ENCODE measurements at places on chromosomes 5 and 9.

DNA sequence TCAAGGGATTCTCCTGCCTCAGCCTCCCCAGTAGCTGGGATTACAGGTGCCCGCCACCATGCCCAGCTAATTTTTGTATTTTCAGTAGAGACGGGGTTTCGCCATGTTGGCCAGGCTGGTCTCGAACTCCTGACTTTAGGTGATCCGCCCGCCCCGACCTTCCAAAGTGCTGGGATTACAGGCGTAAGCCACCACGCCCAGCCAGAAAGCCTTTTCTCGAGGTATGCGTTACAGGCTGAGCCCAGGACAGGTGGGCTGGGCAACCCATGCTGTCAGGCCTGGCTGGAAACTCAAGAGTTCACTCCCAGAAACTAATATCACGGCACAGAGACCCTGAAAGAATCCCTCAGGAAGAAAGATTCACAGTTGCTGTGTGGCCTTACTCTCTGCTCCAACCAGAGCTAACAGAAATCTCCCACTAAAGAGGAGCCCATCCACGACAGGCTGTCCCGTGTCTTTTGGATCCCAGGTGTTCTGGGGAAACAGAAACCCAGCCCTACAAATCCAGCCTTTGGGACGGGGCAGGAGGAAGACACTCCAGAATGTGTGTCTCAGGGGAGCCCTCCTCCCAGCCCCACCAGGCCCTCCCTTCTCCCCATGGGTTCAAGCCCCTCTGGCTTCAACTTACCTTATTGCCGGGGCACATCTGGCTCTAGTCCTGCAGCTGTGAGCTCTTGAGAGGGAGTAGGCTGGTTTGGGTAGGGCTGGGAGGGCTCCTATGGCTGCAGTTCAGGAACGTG is 400 bp downstream of the TIFAB start:
- DNase-seq: no peak

DNA sequence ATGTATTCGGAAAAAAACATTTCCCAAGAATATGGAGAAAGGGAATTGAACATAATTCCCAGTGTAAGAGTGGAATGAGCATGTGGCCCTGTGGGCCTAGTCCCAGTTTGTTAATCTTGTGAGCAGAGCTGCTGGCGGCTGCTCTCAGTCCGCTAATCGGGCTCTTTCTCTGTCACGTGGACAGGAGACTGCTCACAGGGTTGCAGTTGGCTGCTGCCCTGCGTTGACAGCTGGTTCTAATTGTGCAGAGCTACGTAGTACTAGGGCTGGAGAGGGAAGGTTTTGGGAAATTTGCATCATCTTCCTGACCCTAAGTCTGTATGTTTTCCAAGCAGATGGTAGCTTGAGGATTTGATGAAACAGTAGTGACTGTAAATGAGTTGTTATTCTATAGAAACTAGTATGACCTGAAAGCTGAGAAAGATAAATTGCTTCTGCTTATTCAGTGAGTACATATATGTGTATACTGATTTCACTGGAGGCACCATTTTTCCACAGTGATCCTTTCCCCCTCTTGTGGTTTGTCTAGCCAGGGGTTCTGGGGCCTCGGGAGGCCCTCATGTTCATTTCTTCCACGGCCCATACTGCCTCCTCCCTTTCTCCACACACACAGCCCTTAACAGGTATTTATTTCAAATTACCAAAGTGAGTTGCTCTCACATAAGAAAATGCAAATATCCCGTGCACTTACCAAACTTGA is 100.6 kb downstream of the ANGPTL2 start:
- DNase-seq: peak; percentile 87

DNA sequence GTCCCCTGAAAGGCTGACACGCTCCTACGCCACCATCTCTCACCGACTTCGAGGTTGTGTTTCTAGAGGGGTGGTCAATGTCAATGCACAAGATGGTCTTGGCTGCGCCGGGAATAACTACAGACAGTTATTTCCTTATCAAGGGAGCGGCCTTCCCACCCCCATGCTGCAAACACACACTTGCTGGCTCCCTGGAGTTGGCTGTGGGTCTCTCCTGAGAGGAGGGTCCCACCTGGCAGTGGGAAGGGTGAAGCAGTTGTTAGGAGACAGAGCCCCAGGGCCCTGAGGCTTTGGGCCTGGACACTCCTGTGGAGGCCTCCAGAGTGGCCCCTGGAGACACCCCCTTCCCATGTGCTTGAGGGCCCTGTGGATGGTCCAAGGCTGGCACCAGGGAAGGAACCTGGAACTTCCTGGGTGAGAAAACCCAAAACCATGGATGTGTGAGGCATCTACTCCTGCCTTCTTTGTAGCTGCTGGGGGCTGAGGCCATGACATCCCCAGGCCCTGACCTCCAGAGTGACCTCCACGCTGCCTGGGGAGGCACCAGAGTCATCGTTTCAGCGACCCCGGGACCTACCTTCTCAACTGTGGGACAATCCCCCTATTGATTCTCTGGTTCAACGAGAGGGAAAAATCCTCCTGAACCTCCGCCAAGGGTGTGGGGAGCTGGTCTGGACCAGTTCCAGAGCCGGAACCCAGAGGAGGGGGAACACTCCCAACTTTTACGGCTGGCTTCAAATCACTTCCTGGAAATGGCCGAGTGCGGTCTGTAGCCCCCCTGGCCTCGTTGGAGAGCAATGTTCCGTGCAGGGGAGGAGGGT is 101.1 kb upstream of the COL5A1 start:
- DNase-seq: no peak

- no peak for DNase-seq
Observed at GRCh38 chr9:96482476-96482875, 32.5 kb downstream of the HABP4 start.

GRCh38 chr5:2562036-2562435 is 189.4 kb downstream of the IRX2 start:
- DNase-seq: no peak

DNA sequence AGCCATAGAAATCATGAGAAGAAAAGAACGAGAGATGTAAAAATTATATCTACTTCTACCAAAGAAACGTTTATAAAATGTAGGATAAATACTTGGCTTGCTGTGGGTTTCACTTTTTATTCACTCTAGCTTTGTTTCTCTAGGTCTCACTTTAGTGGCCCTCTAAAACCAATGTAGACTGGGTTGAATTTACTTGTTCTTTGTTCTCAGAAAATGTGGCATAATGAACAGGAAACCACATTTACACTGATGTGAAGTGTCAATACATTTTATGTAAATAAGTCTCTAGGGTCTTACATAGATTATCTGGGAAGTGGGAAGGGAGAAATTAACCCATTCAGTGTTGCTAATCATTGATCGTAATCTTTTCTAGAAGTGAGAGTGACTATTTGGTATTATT is 58.9 kb downstream of the PLPPR1 start:
- DNase-seq: no peak

GRCh38 chr5:43268188-43268820 is 44.9 kb downstream of the HMGCS1 start:
- no peak for DNase-seq

GRCh38 chr9:114282926-114283325 is 40.0 kb upstream of the ORM1 start:
- no peak for DNase-seq

GRCh38 chr9:112443200-112443599 is 43.4 kb upstream of the KIAA1958 start:
- DNase-seq: peak; percentile 5

DNA sequence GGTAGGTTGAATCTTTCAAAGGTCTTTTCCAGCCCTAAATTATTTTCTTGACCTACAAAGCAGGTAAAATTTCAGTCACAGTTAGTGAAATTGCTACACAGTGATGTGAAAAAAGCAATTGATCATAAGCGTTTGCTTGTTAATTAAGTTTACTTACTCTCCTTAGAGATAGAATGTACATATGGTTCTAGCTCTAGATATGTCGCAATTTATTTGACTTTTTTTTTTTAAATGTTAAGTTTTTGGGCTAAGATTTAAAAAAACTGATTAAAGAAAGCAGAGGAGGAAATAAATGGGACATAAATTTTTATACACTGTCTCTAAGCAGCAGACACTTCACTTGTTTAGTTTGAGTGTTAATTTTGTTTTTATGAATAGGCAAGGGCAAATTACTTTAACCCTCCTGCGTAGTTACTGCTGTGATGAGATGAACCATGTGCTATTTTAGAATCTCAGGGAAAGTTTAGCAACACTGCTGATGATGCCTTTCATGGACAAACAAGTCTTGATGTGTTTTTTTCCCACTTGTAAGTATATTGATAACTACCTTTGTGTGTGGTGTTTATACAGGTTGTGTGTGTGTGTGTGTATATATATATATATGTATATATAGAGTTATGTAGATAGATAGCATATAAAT is 38.3 kb upstream of the FAM120AOS start:
- DNase-seq: no peak

DNA sequence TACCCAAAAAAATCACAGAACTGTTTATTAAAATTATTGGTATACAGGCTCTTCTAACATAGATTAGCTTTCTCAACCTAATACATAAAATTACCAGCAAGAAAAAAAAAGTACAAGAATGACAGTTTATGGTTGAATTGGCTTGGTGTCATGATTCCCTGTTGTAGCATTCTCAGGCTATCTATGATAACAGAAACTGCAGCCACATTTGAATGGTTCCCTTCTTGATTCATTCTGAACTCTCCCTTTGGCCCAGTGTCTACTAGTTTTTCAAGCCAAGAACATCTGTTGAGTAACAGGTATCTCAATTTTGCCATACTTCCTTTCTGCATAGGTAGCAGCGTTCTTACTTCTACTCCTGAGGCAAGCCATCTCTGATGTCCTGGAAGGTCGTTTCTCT is 3.0 kb downstream of the SPIN1 start:
- no peak for DNase-seq

DNA sequence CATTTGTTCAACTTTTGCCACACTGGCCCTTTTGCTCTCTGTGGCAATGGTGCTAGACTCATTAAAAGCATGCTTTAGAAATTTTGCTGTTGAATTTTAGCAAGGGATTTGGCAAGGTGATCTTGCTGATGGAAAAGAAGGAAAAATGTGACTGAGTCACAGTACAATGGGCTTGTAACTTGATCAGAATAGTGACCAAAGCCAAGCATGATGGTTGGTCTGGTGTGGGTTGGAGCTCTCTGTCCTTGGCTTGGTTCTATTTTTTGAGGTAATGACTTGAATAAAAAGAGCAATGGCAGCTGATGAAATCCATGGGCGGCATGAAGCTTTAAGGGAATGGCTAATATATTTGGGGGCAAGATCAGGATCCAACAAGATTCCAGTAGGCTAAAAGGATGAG is 114.4 kb upstream of the ZNF366 start:
- no peak for DNase-seq
